Activated B cell treated with CpG ODN at 0.5 μM for 24 hours (primary cell): ENCODE measurements at places on chromosomes 7 and 10.
A peak's percentile ranks its signal among the peaks of the same experiment; 100 is the strongest.

- H3K27me3 ChIP-seq, result no peaks in the 10 kb centered on the region
- H3K4me3 ChIP-seq, result no peak overlapping the region
- H3K36me3 ChIP-seq, result no peaks in the 10 kb centered on the region
- no peak for DNase-seq
- no peak overlapping the region for H3K27ac ChIP-seq
Measured at GRCh38 chr7:91248996-91249395, 15.2 kb upstream of the FZD1 start.

DNA sequence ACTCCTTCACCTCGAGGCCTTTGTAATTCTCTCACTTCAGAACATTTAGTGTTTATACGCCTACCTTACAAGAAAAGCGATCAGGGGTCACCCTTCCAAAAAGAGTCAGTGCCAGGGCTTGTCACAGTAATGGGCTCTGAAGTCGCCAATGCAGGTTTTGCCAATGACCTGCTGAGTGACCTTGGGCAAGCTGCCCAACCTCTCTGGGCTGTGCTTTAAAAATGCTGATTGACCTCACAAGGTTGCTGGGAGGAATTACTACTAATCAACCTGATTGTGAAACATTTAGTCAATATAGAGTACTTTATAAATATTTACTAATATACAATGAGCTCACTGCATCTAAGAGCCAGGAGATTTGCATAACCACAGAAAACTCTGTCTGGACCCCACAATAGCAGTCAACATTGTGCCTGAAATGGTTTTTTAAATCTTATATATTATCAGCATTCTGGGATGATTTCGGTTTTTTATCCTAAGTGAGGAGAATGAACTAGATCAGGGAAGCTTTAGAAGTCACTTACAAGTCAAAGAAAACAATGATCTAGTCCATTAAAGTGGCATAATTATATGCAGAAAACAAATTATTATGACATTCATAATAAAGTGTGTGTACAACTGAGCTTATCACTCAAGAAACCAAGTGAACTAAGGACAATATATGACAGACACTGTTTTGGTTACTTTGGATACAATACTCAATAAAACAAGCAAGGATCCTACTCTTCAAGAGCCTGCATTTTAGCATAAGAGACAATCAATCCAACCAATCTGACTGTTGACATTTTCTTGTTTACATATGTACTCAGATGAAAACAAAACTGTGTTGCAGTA is 290.5 kb downstream of the SORCS1 start:
- H3K4me1 ChIP-seq, result no peaks in the 10 kb centered on the region
- H3K36me3 ChIP-seq, result no peaks in the 10 kb centered on the region
- H3K4me3 ChIP-seq, result no peak overlapping the region
- no peak overlapping the region for H3K27ac ChIP-seq
- DNase-seq, result no peak

DNA sequence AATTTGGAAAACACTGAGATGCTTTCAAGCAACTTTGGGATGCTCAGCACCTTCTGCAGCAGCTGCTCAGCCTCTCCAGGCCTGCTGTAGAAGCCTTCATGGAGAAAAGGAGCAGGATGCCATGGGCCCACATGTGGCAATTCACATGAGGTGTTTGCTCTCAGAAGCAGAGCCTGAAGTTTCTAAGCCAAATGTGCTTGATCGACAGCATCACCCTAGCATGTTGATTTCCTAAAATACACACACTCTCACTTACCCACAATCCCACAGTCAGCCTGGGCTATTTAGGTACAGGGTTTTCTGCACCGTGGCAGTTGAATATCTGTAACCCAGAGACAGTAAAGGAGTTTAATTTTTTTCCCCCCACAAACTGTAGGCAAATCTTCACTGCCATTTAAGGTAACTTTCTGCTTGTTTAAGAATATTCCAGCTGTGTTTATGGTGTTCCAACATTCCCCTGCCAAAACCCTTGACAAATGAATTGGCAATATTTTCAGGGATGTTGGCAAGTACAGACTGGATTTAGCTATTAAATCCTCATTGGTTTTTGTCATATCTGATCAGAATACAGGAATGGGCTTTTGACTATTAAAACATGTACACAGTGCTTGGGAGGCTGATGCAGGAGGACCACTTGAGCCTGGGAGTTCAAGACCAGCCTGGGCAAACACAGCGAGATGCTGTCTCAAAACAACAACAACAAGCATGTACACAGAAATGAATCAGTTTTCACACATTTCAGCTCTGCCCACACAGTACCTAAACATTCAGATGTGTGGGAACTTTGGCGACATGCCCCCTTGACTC is 244.2 kb downstream of the CELF2 start:
- peaks cover 93% of the 10 kb centered on the region for H3K4me1 ChIP-seq
- no peak overlapping the region for H3K4me3 ChIP-seq
- no peak for DNase-seq
- no peaks in the 10 kb centered on the region for H3K27me3 ChIP-seq
- H3K27ac ChIP-seq, result peak overlapping the region; percentile 69

GRCh38 chr7:158802535-158803366 is 26.6 kb downstream of the ESYT2 start:
- DNase-seq, result no peak
- peaks cover 3% of the 10 kb centered on the region for H3K4me1 ChIP-seq
- H3K27me3 ChIP-seq, result no peaks in the 10 kb centered on the region
- H3K36me3 ChIP-seq, result peaks cover 23% of the 10 kb centered on the region
